ENCODE measurements at places on chromosomes 11 and 22.

- DNase-seq = no peak
These were observed 73.8 kb upstream of the OPCML start for GRCh38 chr11:133606124-133606523.

DNA sequence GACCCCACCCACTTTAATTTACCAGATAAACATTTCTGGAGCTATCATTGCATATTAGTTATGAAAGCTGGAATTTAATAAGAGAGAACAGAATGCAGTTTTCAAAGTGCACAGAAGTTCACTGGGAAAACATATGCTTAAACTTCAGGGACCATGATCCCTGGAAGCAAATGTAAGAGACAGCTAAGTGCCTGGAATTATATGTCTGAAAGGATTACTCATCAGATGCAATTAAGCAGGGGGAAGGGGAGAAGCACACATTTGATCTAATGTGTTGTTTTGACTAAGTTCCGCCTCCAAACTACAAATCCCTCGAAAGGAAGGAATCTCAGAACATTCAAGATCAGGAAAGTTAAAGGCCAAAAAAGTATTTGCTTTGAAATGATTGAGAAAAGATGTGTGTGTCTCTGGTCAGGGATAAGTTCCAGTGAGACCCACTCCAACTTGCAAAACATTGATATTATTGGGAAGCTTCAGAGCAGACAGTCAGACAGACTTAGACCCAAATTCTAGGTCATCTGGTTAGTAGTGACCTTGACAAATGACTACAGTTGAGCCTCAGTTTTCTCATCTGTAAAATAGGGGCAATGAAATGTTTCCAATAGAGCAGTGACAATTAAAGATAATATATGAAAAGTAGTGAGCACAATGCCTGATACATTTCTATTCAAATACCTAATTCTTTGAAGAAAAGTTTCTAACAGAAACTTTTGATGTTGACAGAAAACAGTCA lies 147.6 kb downstream of the ME3 start:
- DNase-seq = peak; percentile 86

DNA sequence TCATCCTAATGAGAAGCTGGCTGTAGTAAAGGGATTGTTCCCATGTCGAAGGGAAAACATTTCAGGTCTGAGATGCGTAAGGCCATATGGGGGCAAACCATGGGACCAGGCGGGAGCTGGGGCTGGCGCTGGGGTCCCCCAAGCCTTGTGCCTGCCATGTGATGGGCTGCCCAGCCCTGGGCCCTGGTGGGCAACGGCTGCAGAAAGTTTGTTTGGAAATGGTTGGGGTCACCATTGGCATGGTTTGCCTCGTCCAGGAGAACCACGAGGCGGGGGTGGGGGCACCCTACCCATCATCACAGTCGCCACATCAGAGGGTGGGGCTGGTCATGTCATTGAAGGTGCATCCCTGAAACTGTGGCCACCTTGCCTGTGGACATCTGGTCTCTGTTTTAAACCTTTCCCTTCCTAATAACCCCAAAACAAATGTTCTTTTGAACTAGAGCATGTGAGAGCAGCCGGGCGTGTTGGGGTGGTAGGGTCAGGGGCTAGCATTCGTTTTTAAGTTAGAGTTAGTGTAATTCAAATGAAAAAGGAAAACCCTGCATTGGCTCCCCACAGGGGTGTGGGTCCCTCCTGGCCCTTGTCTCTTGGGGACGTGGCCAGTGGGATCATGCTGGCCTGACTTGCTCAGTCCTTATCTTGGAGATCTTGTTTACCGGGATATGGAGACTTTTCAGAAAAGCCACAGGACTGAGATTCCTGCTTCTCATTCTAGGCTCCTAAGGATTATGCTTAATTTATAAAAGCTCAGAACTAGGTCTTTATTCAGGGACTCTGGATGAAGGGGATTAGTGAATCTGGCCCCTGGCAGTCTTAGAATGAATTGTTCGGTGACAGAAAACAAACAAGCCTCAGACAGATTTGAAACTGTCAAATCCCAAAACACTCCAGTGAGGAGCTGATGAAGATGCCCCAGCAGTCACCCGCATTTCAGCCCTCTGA lies 98.5 kb downstream of the CTTN start:
- no peak for DNase-seq

DNA sequence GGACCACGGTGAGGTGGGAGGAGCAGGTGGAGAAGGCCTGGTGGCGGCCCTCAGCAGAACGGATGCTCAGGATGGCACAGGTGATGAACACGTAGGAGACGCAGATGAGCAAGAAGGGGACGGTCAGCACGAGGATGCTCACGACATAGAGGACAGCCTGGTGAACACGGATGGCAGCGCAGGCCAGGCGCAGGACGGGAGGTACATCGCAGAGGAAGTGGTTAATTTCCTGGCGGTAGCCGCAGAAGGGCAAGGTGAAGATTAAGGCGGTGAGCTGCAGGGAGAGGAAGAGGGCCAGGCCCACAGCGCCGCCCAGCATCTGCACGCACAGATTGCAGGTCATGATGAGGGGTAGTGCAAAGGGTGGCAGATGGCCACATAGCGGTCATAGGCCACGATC lies 24.0 kb upstream of the OR10W1 start:
- no peak for DNase-seq

- no peak for DNase-seq
These were observed 8.3 kb downstream of the WT1 start for GRCh38 chr11:32426819-32427615.

DNA sequence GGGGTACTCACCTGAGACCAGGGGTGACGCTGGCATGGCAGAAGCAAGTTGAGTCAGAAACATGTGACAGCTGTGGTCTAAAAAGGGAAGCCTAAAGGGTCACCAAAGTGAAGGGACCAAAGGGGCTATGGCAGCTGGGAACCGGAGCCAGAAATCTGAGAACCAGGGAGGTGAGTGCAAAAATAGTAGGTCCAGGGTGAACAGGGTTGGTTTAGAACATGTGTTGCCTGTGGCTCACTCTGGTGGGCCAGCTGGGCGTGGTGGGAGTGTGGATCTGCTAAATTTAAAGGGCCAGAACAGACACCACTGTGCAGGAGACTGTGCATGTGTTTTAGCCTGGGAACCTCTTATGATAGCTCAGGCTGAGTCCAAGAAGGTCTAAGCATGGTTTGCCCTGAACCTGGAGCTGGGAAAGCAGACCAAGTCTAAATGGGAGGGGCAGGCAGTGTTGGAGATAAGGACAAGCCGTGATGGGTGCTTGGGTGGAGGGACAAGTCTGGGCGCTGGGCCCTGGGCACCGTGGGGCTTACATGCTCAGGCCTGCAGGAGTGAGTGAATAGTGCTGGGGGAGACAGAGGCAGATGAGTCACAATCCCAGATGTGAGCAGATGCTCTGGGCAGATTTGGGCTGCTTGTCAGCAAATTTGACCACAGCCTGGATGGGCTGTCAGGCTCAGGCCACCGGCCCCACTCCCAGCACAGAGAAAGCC lies 41.4 kb upstream of the ZBED5 start:
- DNase-seq = no peak

DNA sequence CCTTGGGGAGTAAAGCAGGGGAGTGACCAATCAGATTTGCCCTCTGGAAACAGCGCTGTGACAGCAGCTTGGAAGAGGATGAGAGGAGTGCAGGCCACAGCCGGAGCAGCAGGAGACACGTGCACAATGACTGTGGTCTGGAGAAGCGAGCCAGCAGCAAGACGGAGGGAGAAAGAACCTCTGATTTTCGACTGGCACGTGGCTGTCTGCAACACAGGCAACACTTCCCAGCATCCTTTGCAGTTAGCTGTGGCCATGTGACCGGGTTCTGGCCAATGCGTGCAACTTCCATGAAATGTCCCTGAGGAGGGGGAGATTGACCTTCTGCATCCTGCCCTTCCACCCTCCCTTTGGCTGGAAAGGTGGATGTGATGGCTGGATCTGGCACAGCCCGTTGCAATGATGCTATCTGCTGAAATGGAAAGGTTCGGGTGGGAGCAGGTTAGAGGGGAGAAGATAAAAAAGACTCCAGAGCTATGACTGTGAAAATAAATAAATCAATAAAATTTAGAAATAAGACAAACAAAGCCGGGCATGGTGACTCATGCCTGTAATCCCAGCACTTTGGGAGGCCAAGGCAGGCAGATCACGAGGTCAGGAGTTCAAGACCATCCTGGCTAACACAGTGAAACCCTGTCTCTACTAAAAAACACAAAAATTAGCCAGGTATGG lies 15.6 kb downstream of the PLA2G6 start:
- DNase-seq = no peak

DNA sequence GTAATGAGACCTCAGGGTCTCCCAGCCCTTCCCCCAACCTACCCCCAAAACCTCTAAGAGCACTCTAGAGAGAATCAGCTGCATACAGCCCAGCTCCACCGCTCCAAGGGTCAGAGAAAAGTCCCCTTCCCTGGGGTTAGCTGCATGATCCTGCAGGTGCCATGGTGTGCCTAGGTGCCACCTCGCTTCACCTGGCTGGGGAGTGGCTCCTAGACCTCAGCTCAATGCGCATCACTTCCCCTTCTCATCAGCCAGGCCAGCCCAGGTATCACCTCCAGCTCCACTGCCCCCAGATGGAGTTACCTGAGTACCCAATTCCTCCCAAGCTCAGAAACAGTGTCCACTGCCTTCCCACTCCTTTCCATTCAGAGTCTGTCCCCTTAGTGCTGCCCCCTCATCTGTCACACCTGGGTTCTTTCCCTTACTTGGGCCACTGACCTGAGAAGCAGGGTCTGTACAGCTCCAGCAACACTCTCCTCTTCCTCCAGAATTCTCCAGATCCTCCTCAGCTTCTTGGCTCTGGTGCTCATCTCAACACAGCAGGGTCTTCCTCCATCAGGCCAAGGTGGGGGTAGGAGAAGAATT lies 1.3 kb downstream of the STARD10 start:
- DNase-seq = no peak

- no peak for DNase-seq
These were observed 36.9 kb downstream of the MOB2 start for GRCh38 chr11:1449490-1450243.

All from fibroblast of skin of back (primary cell).